Lung (tissue), 17 donors: ENCODE measurements at places on chromosomes 4 and X. TPM values are rescaled to one million over a fixed set of nuclear protein-coding genes. Genes with fewer than 3 reads are reported as not detected.
A peak's percentile ranks its signal among the peaks of the same experiment; 100 is the strongest.

GRCh38 chrX:17689971-17690409, 47.3 kb upstream of the SCML1 start:
- DNase-seq: peak; percentile 77

- DNase-seq: peak; percentile 34
These were observed 81.6 kb downstream of the SORBS2 start for GRCh38 chr4:185730387-185730786.

C4orf51 gene
- polyA plus RNA-seq: not detected

CPLX1 gene
- 2.9 TPM for polyA plus RNA-seq

SYP gene
- polyA plus RNA-seq: 4.6 TPM

C4orf36 gene
- 0.76 TPM for polyA plus RNA-seq

- no peak for DNase-seq
These were observed 3.3 kb downstream of the SLC25A6 start for GRCh38 chrX:1388651-1389050.

NAA11 gene
- not detected for polyA plus RNA-seq

DNA sequence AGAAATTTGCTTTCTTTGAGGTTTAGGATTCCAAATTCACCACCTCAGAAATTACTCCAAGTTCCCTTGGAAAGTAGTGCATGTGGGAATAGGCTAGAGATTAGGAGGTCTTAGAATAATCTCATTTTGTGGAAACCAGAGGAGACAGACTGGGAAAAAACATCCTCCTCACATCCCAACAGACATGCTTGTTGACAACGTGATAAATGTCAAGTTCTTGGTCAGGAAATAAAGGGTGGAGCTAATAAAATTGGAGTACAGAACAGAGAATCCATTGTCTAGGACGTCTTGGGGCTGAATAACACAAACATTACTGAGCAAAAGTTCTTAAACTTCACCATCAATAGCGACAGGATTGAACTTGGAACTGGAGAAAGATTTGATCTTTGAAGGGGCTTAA, 233.4 kb downstream of the PABPC4L start:
- no peak for DNase-seq

CT55 gene
- polyA plus RNA-seq: not detected

- DNase-seq: no peak
These were observed 11.8 kb upstream of the CPEB2 start for GRCh38 chr4:14990484-14990883.

SLC4A4 gene
- 4.8 TPM for polyA plus RNA-seq

- no peak for DNase-seq
These were observed 350.0 kb upstream of the CTSO start for GRCh38 chr4:156303708-156304107.

GRCh38 chr4:77893451-77893850, 30.8 kb downstream of the MRPL1 start:
- DNase-seq: no peak

LIAS gene
- polyA plus RNA-seq: 8.6 TPM

- DNase-seq: peak; percentile 23
These were observed 8.4 kb upstream of the NUP54 start for GRCh38 chr4:76156635-76157034.

- no peak for DNase-seq
These were observed 58.8 kb upstream of the ENPEP start for GRCh38 chr4:110417136-110417535.

CXCL9 gene
- polyA plus RNA-seq: 0.57 TPM

GRCh38 chr4:28248269-28248668, 1387.6 kb downstream of the STIM2 start:
- DNase-seq: no peak

- DNase-seq: no peak
These were observed 31.0 kb downstream of the FNIP2 start for GRCh38 chr4:158799856-158800255.

GRCh38 chrX:40755291-40756249, 20.2 kb upstream of the MED14 start:
- peak; percentile 73 for DNase-seq

WNK3 gene
- 0.14 TPM for polyA plus RNA-seq

TCEAL7 gene
- polyA plus RNA-seq: 2.2 TPM

CT45A2 gene
- not detected for polyA plus RNA-seq

RS1 gene
- 3.5 TPM for polyA plus RNA-seq

DSPP gene
- not detected for polyA plus RNA-seq
